Kidney epithelial cell (primary cell): ENCODE measurements at places on chromosomes 11 and 22. TPM values are rescaled to one million over a fixed set of nuclear protein-coding genes. Genes with fewer than 3 reads are reported as not detected.
A peak's percentile ranks its signal among the peaks of the same experiment; 100 is the strongest.

The NFAM1 gene
- total RNA-seq: under 0.01 and 0.07 TPM in 2 replicates

DNA sequence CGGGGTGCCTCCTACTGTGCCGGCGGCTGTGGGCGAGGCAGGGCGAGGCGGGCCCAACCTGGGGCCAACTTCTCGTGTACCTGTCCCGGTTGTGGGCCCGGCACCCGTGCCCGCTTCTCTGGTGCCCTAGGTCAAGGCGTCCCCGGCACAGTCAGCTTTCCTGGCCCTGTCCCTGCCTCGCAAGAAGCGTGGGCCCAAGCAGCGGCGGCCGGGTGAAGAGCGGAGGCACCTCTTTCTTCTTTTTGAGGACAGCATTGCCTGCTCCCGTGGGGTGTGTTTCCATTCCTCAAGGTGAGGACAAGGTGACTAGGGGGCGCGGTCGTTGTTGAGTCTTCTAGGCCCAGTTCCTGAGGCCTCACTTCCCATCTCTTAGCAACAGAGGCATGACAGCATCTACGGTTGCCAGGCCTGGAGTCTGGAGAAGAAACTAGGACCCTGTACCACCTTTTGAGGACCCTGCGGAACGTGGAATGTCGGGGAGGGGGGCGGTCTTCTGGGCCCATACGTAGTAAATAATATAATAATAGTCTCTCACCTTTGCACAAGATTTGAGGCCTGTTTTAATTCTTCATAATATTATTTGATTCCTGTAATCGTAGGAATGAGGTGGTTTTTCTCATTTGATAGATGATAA is 418 bp downstream of the ACO2 start:
- DNase-seq: no peak

The TTLL12 gene
- total RNA-seq: 46.2 and 55.1 TPM in 2 replicates

DNA sequence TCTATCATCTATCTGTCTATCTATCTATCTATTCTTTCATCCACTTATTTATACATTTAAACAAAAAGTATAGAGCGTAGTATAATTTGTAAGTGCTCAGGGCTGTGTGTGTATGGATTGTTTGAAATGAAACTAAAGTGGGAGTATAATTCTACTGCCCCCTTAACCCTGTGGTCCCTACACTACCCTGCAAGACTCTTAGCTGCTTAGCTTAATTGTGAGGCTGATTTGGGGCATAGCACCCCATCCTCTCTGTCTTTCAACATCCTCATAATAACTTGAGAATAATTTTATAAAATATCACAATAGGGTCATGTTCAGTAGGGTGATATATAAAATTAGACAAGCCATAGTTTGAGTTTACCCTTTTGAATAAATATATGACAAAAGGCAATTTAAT is 11.6 kb downstream of the OR51B4 start:
- DNase-seq: no peak

The FIBIN gene
- 0.89 and 1.3 TPM in 2 replicates for total RNA-seq

- no peak for DNase-seq
Observed at GRCh38 chr22:23689414-23689813, 1.4 kb upstream of the RGL4 start.

GRCh38 chr11:92297567-92298553 is 73.2 kb downstream of the FAT3 start:
- DNase-seq: no peak

GRCh38 chr11:91998481-91998880 is 226.1 kb upstream of the FAT3 start:
- no peak for DNase-seq

- DNase-seq: no peak
Observed at GRCh38 chr11:66454247-66454646, 12.5 kb upstream of the PELI3 start.

DNA sequence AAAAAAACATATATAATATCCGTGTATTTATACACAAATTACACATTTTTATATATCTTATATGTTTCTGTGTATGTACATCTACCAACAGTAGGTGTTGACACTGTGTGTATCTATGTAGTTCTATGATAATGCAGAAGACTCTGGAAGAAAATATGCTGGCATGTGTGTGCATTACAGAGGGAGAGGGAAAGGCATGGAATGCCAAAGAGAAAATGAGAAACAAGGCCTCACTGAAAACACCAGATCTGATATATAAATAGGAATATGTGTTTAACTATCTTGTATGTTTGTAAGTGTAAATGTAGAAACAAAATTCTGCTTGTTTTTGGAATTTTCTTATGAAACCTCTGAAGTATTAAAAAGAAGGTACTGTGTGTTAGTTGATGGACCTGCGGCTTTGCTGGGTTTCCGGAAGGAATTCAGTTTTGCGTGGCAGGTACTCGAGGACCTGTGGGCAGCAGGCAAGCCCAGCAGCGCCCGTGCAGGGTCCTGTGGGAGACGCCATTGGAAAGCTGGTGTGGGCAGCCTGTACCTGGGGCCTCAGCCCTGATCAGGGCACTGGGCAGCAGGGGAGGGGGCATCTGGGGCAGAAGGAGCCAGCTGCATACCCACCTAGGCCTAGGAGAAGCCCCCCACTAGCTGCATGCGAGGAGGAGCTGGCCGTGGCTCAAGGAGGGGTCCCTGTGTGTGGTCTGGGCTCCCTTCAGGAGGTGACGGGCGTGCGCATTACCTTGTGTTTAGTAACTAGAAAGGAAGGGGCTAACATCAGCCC is 7.6 kb upstream of the TRMU start:
- DNase-seq: no peak

- DNase-seq: no peak
Observed at GRCh38 chr11:115222863-115223530, 281.2 kb downstream of the CADM1 start.

DNA sequence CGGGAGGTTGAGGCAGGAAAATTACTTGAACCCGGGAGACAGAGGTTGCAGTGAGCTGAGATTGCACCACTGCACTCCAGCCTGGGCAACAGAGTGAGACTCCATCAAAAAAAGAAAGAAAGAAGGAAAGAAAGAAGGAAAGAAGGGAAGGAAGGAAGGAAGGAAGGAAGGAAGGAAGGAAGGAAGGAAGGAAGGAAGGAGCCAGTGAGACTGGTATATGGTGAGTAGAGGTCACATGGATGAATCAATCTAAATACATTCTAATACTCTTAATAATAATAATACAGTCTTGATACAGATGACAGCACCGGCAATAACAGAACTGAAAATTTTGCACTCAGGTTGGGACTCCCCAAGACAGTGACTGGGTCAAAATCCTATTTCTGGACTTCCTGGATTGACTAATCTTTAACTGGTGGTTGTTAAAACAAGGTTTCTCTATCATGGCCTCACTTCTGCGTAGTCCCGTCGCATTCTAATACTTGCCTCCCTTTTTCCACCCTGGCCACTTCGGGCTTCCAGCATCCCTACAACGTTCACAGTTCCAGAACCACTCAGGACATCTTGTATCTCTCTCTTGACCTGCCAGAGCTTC is 53.5 kb upstream of the EIF3M start:
- no peak for DNase-seq

GRCh38 chr11:61173456-61173855 is 12.2 kb upstream of the VPS37C start:
- no peak for DNase-seq

The TESMIN gene
- total RNA-seq: 3.8 and 7.7 TPM in 2 replicates

GRCh38 chr22:30266445-30267381 is at the start of gene OSM:
Gene OSM (minus strand): TSS chr22:30266851. CDS start chr22:30266799, 52 bp downstream.
- DNase-seq: no peak

The SLC22A6 gene
- not detected in 2 replicates for total RNA-seq

The CASP5 gene
- total RNA-seq: not detected in 2 replicates

The NXPE4 gene
- total RNA-seq: not detected in 2 replicates

GRCh38 chr11:15127341-15127740 is 12.6 kb downstream of the INSC start:
- no peak for DNase-seq

DNA sequence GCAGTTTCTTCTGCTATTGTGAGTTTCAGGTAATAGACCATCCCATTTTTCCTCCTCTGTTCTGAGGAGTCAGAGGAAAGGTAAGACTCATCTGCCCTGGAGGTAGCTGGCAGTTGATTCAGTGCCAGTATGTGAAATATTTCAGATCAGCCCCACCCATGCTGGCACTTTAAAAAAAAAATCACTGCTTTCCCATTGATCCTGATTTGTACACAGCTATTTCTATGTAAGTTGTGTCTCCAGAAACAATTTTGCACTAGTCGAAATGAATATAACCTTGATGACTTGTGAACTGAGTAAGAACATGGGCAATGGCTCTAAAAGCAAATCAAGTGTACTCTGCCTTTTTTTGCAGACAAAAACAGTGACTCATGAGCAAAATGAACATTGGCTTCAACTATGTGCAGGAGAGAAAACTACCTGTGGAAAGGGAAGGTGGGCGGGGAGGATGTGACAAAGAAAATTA is 82.0 kb upstream of the OR5AK2 start:
- DNase-seq: no peak

The KBTBD4 gene
- 19.6 and 21.5 TPM in 2 replicates for total RNA-seq

DNA sequence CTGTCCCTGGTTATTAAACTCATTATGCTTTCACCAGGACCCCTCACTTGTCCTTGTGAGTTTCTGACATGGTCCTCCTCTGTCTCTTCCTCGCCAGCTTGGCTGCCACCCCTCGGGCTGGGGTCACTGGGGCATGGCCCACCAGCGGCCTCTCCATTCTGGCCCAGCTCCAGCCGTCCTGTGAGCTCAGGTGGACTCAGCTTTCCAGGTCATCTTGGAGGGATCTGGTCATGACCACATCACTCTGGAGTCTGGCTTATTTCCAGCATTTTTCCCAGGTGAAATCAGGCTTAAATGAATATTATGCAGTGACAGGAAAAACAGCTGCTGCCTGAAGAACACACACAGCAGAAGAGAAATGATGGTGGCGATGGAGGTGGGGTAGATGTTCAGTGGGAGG is 224.5 kb downstream of the ADAMTS15 start:
- peak; percentile 56 for DNase-seq

- no peak for DNase-seq
Observed at GRCh38 chr11:17578296-17578695, 31.2 kb downstream of the OTOG start.

DNA sequence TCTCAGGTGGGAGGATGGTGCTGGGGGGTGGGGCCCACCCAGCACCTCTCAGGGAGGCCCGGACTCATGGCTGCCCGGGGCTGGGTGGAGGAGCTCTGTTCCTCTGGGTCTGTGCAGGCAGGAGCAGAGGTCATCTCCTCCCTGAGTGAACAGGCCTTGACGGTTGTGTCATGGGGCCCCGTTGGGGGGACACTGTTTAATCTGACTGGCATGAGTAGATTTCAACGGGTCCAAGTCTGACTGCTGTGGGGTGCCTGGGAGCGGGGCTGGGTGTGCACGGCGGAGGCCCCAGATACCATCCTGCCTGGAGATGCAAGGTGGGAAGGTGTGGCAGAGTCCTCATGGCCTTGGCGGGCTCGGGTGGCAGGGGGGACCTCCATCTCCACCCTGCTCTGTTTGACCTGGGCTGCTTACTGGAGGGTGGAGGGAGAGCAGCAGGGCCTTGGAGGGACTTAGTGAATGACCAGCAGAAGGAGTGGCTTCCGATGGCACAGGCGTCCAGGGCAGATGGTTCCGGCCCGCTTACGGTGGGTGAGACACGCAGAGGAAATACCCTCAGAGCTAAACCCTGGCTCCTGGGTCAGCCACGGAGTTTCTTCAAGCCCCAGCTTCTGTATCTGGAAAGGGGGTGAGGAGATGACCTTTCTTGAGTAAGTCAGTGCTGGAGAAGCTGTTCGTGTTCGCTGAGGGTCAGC is 48.7 kb downstream of the SMIM38 start:
- DNase-seq: no peak

The PRAME gene
- total RNA-seq: 3.7 and 3.8 TPM in 2 replicates

- no peak for DNase-seq
Observed at GRCh38 chr11:30815619-30816018, 229.5 kb upstream of the MPPED2 start.

DNA sequence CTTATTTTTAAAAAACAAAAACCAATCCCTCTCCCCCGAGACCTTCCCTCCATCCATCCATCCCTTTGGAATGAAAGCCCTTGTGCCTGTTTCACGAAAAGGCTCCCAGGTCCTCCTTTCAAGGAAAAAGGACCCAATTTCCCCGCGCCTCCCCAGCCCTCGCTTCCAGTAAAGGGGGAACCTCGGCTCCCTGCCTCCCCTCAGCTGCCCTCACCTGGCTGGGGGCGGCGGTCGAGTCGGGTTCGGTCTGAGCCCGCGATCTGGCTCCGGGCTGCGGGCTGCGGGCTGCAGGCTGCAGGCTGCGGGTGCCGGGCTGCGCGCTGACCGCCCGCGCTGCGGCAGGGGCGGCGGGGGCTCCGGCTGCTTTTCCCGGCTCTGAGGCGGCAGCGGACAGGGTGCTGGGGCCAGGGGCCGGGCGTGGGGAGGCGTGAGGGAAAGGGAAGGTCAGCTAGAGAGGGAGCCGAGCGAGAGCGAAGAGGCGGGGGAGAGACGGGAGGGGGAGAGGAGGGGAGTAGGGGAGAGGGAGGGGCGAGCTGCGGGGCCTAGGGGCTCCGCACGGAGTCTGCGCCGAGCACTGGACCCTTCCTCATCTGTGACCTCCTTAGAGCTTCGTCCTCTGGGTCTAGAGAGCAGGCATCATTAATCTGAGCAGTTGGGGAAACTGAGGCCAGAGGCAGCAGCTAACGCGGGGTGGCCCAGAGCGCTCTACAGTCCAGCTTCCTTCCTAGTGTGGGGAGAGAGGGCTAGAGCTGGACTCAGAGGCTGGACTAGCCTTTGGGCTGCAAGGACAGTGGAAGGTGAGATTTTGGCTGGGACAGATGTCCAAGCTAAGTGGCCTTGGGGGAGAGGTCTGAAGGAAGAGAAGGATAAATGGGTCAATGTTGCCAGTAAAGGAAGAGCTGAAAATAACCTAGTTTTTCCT is at the start of gene C1QTNF4:
Gene C1QTNF4, minus strand, starts transcription at position 478 of the 922 bp plus-strand sequence. CDS start 3,601 bp downstream, outside the sequence.
- no peak for DNase-seq

GRCh38 chr22:35580351-35581022 is 36.6 kb downstream of the MB start:
- DNase-seq: no peak
